Neural progenitor cell (in vitro differentiated cells): ENCODE measurements at places on chromosomes 7 and 10.

DNA sequence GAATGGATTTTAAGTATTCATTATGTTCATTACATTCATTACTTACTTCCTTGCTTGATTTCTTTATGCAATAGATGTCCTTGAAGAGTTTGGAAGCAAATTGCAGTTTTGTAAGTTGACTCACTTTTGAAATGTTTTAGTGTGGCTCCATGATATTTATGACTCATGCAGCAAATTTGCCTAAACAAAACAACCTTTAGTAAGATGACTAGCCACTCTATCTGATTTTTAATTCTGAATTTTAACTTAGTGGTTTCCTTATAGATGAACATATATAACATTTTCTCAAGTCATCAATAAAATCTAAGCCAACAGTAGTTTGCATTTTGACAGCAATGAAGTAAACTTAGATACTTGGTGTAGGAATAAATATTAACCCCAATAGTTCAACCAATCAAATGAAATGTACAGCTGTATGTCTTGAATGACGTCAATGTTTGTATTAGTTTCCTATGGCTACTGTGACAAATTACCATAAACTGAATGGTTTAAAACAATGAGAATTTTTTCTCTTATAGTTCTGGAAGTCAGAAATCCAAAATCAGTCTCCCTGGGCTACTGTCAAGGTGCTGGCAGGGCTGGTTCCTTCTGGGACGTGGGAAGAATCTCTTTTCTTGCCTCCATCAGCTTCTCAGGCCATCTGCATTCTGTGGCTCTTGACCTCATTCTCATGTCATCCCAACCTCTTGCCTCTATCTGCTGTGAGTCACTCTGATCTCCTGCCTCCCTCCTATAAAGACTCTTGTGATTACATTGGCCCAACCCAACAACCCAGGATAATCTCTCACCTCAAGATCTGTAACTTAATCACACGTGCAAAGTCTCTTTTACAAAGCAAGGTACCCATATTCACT is 73.4 kb downstream of the AHR start:
- DNase-seq, result no peak

DNA sequence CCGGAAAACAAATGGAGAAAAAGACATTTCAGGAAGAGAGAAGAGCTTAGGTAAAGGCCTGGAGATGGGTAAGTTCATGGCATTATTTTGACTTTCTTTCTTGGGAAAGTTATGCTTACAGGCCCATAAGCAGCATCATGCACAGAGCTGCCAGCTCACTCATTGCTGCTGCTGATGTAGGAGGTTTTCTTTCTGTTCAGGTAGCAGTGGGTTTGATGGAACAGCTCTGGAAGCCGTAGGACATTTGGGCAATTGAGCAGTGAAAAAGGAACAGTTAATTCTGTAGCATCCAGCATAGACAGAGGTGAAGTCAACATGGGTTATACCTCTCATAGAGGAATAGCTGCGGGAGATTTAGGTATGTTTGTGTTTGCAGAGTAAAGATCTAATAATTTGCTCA is 3.3 kb downstream of the CHN2 start:
- DNase-seq, result no peak

DNA sequence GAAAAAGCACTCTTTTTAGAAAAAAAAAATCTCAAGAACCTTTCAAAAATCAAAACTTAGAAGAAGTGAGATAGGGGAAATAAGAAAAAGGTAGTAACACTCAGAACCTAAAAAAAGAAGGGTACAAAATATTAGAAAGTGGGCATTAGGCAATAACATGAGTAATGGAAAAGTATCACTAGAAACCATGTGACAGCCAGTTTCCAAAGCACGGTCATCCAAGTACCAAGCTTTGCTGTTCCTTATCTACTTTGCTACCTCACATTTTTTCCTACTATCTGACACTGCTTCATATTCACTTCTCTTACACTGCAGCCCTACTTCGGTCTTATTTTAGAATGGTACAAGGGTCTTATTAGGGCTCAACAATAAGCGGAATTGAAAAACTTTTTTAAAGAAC is 30.3 kb downstream of the IMMP2L start:
- DNase-seq, result no peak

- no peak for DNase-seq
These were observed 352.2 kb downstream of the TFEC start for GRCh38 chr7:115678086-115678982.

GRCh38 chr10:73559590-73559989 is 31.6 kb downstream of the USP54 start:
- DNase-seq, result no peak

GRCh38 chr7:101321491-101322401 is at the start of gene IFT22:
Gene IFT22, minus strand, starts transcription at chr7:101321812. Its CDS starts 103 bp downstream, at chr7:101321709.
- DNase-seq, result peak; percentile 99

DNA sequence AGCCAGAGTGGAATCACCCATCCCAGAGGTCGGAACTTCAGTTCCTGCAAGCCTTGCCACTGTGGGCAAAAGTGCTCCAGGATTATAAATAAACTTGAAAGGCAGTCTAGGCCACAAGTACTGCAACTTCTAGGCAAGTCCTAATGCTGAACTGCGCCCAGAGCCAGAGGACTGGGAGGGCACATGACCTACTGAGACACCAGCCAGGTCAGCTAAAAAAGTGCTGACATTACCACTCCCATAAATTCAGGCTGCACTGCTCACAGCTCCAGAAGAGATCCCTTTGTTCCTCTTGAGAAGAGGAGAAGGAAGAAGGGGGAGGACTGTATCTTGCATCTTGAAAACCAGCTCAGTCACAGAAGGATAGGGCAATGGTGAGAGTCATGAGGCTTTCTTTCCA is 1084.1 kb upstream of the PHF14 start:
- DNase-seq, result no peak

DNA sequence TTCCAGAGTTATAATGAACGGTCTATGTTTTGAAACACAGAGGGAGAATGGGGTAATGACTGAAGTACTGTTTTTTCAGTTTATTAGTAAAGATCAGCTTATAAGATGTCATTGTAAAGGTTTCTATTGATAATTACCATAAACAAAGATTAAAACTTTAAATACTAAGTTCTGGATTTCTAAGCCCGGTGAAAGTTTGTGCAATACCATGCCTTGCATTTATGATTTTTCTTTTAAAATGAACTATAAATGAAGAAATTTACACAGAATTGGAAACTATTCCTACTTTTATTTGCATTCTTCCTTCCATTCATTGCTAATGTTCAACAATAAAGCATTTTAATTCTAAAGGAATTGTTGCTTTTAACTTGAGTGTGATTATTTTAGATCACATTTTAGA is 4.9 kb downstream of the MEOX2 start:
- DNase-seq, result no peak

DNA sequence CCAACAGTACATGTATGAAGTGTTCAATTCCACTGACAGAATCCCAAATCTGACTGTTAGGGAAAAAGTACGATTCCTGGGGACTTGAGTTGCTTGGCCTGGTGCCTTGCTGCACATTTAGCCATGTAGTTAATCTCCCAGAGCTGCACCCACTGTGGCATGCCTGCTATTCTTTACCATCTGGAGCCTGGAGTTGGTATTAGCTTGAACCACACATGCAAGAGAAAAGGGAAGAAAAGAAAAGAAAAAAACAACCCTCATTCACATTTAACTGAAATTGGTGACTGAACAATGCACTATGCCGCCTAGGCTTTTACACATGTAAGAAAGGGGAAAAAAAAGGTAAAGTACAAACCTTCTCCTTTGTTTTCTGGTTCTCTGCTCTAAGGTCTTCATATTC is 26.1 kb downstream of the SHTN1 start:
- DNase-seq, result peak; percentile 45

DNA sequence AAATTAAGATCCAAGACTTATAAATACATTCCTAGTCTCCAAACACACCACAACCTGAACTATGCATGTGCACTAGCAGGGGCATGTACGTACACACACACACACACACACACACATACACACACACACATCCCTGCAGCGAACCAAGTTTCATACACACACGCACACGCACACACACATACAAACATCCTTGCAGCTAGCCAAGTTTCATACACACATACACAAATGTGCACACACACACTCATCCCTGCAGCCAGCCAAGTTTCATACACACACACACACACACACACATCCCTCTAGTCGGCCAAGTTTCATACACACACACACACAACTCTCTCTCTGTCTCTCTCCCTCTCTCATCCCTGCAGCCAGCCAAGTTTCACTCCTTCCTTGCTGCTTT is 82.7 kb upstream of the WIPF3 start:
- DNase-seq, result no peak

GRCh38 chr7:28685242-28685643 is 272.9 kb downstream of the TRIL start:
- DNase-seq, result no peak

- DNase-seq, result no peak
These were observed 150.3 kb downstream of the GFRA1 start for GRCh38 chr10:116122664-116123063.

- DNase-seq, result no peak
These were observed 66.4 kb downstream of the ZNF503 start for GRCh38 chr10:75335191-75335590.

DNA sequence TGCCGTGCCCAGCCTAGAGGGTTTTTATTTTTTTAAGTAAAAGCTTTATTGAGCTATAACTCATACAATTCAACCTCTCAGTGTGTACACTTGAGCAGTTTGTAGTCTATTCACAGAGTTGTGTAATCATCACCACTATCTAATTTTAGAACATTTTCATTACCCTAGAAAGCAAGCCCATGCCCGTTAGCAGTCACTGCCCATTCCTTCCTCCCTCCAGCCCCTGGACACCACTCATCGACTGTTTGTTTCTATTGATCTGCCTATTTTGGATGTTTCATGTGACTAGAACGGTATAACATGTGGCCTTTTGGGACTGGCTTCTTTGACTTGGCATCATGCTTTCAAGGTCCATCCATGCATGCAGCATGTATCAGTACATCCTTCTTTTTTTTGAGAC is 25.7 kb upstream of the SEC61A2 start:
- DNase-seq, result no peak

DNA sequence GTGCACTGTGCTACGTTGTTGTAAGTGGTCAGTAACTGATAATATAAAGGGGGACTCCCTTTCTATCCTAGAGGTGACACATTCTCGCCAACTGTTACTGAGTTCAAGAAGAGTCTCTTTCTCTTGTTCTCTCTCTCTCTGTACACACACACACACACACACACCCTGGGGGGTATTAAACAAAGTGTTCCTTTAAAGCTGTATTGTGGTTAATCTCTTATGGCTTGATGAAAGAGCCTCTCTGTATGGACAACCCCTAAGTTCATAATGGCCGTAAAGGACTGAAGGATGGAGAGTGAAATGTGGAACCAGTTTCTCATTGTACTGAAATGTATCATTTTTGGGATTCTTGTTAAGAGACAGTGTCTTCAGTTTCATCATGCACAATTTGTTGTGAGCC is 145.2 kb upstream of the BMPER start:
- DNase-seq, result no peak

DNA sequence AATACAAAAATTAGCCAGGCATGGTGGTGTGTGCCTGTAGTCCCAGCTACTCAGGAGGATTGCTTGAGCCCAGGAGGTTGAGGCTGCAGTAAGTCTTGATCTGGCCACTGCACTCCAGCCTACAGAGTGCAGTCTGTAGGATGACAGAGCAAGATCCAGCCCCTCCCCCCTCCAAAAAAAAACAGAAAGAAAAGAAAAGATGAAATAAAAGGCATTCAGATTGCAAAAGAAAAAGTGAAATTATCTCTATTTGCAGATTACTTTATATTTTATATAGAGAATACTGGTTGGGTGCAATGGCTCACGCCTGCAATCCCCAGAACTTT is 20.7 kb upstream of the ZMIZ2 start:
- no peak for DNase-seq

- peak; percentile 57 for DNase-seq
These were observed 32.4 kb downstream of the WBP1L start for GRCh38 chr10:102775935-102776669.

GRCh38 chr10:122530177-122530576 is 30.4 kb upstream of the DMBT1 start:
- no peak for DNase-seq

DNA sequence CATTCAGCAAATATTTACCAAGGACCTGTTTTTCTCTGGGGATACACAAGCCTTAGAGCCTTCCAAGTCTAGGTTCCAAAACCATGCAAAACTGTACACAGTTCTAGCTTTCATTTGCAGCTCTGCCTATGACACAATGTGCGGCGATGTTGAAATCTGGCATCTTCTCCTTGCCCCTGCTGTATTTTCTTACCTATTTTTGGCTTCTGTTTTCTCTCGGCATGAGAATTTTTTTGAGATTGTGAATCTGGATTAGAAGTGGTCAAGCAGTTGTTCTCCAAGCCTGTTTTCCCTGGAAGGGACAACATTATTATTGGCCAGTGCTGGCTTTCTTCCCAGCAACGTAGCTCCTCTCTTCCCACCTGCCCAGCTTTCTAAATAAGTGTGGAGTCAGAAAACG is 176.3 kb downstream of the CREB5 start:
- DNase-seq, result no peak

- peak; percentile 57 for DNase-seq
These were observed 84.5 kb upstream of the DYNC1I1 start for GRCh38 chr7:95687759-95688343.

- no peak for DNase-seq
These were observed 207.2 kb downstream of the DPP6 start for GRCh38 chr7:154259396-154259795.

DNA sequence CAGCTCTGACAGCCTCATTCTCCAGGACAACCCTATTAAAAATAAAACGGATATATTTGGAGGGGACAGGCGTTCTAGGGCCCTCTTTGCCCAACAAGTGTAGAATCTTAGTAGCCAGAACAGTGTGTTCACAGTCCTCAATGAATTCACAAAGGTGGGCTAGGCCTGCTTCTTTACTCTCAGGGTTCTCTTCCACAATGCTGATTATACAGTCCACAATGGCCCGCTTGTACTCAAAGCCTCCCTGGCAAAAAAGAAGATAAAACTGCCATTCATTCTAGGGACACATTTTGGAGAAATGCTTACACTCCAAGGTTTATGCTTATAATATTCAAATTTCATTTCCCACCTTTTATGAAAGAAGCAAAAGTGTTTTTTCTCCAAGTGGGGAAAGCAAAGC is 62.6 kb downstream of the MEST start:
- DNase-seq, result no peak

GRCh38 chr7:130733931-130734814 is at the start of gene KLF14:
Gene KLF14, minus strand, starts transcription at chr7:130734207. Its CDS starts 174 bp downstream, at chr7:130734033.
- peak; percentile 75 for DNase-seq

DNA sequence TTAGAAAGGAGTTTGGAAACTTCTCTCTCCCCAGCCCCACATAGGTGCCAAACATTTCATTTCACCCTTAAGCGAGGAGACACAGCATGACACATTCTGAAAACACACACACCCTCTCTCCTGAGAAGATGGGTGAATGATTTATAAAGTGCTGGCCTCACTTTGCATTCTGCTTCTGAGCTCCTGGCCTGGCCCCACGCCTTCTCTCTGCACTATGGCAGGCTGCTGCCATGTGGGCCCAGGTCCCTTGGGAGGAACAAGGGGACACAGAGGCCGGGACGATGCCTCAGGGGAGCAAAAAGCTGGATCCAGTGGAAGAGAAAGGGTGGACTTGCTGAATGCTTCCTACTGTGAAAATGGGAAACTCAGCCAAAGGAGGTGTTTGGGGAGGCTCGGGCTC is 56.0 kb downstream of the CPXM2 start:
- no peak for DNase-seq

- no peak for DNase-seq
These were observed 51.4 kb downstream of the INPP5A start for GRCh38 chr10:132589015-132589414.

GRCh38 chr10:35133586-35133985 is 6.9 kb downstream of the CREM start:
- no peak for DNase-seq

- no peak for DNase-seq
These were observed 63.2 kb downstream of the VCL start for GRCh38 chr10:74061104-74061503.
